Caudate nucleus (tissue), 63 donors: ENCODE measurements at places on chromosomes 3 and 15.

DNA sequence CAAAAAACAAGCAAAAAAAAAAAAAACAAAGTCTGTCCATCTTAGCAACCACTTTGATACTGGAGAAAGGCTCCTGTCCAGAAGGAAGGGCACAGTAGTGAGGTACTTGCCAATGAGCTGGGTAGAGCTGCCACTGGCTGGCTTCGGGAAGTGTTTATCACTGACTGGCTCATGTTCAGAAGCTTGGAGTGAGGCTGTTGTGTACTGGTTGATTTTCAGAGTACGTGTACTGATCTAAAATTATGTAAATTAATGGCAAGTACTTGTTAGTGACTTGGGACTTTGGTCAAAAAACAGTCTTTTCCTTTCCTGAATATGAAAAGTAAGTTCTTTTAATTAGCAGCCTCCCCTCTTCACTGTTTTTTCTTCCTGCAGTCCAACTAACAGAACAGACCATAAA lies 979 bp upstream of the ZNF621 start:
- no peak for DNase-seq

DNA sequence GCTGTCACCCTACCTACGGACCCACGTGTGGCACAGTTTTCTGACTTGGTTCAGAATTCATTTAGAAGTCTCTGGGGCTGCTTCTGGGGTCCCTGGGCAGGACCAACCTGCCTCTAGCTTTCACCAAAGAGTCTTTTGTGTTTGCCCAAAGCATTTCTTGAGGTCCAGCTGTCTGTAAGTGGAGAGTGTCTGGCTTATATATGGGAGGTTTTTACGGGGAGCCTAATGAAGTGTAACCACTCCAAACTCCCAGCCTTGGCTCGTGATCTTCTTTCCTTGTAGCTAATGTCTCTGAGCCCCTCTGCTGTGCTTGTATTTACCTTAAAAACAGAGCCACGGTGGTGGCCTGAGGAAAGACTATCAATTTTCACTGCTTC lies 109.0 kb upstream of the CTDSPL start:
- no peak for DNase-seq

DNA sequence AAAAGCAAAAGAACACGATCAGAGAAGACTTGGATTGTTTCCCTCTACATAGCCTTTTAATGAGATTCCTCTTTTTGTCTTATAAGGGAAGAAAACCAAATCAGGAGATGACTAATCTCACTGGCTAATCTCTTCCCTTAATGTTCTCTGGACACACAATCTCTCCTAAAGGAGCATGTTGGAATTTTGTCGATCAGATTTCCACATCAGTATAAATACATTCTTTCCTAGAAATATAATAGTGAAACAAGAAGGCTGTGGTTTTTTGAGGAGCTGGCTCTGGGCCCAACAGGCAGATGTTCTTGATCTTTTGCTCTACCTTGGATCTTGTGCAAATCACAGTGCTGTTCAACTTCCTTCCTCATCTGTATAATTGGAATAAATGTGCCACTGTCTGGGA lies 94.0 kb downstream of the GTPBP8 start:
- no peak for DNase-seq

GRCh38 chr3:127011270-127011992 lies 28.5 kb downstream of the PLXNA1 start:
- DNase-seq = no peak

GRCh38 chr3:55624238-55624637 lies 137.1 kb upstream of the WNT5A start:
- no peak for DNase-seq

- no peak for DNase-seq
Measured at GRCh38 chr3:119808843-119809242, 26.9 kb downstream of the NR1I2 start.

DNA sequence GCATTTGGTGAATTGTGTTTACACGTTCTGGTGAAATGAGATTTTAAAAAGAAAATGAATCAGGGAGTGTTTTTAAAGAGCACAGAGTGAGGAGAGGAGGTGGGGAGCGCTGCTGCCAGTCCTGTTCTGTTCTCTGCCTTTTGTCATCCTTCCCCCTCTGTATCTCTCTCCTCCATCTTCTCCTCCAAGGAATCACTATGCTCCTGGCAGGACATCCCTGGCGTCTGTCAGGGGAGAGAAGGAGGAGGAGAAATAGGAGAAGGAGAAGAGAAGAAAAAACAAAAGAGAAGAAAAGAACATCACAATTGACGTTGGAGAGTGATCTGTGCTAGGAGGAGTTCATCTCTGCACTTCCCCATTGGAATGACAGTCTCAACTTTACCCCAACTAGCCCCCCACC lies 627.6 kb upstream of the TBL1XR1 start:
- no peak for DNase-seq

GRCh38 chr15:86879250-86880229 lies 799.9 kb downstream of the AGBL1 start:
- DNase-seq = no peak

DNA sequence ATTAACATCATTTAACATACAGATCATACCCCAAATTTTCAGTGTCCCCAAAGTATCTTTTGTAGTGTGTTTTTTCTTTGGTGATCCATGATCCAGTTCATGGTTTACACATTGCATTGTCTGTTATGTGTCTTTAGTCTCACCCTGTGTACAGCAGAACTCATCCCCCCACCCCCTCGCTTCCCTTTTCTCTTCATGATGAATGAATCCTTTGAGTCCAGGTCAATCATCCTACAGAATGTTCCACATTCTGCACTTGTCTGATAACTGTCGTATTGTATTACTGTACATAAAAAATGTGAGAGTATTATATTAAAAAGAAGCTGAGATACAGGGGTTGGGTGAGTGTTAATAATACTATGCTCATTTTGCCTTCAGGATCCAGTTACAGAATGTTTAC lies 14.6 kb upstream of the NIT2 start:
- DNase-seq = no peak

GRCh38 chr15:81285461-81285860 lies 38.5 kb downstream of the STARD5 start:
- no peak for DNase-seq

GRCh38 chr3:15110206-15110605 lies 11.3 kb upstream of the RBSN start:
- DNase-seq = no peak

GRCh38 chr3:150218236-150218635 lies 189.9 kb upstream of the TSC22D2 start:
- DNase-seq = no peak

- DNase-seq = no peak
Measured at GRCh38 chr3:42556089-42556632, 25.6 kb downstream of the SEC22C start.

DNA sequence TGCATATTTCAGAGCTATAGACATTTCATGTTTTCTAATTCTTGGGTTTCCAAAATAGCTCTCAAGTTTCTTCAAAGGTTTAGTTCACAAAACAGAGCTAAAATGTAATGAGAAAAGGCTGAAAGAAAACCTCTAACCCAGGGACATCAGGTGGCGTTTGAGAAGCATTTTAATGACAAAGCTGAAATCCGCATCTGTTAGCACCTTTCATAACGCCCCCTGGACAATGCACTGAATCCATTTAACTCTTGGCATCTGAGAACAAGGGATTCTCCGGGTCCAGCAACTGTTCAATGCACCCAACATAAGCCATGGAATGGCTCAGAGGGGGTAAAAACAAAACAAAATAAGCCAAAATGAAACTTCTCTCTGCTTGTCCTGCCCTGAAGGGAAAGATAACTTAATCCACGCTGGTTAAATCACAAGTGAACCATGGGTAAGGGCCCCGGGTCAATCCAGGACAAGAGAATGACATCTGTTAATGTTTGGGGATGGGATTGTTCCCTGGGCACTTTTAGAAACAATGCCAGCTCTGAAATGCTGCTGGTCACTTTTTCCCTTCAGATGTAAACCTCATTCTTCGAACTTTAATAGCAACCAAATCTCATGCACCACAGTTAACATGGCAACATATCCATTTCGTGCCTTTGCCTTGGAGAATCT lies 466.2 kb upstream of the ADAMTS9 start:
- no peak for DNase-seq

DNA sequence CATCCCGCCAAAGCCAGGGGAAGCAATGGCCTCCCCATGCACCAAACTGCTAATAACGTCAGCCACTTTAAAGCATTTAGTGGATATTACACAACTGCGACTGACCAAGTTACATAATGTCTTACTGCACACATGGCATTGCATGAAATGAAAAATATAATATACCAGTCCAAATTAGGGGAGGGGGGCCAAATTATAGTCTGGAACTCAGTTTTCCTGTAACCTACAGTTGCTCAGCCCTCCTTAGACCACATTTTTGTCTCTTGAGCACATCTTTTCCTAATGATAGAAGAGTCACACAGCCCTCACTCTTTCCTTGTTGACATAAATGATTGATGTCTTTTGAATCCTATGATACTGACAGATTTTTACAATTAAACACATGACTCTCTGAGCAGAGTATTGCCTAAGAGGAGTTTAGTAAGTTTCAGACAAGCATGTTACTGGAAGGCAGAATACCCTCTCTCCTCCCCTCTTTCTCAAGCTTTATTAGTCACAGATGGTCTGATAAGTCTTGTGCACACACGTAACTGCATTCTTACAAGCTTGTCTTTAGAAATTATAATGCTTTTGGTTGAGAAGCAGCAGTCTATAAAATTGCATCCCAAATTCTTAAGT lies 1.1 kb upstream of the PLD1 start:
- DNase-seq = no peak

- no peak for DNase-seq
Measured at GRCh38 chr3:15325228-15325627, 7.2 kb downstream of the SH3BP5 start.

- no peak for DNase-seq
Measured at GRCh38 chr3:158846803-158847451, 45.1 kb downstream of the MFSD1 start.

DNA sequence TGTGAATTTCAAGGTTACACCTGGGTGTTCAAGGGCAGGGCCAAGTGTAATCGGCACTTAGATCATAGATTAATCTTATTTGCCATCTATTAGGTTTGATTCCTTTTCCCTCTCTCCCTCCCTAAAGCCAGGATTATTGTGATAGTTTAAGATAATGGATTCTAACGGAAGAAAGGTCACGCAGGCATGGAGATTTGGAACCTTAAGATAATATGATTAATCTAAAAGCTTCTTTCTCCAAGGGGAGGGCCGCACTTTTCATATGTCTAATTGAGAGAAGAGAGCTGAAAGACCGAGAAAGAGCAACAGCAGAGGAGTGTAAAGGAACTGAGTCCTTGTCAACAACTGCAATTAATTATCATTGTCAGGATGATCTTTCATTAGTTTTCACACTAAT lies 858.8 kb upstream of the NR2F2 start:
- DNase-seq = no peak

GRCh38 chr3:32180141-32180784 lies 58.2 kb upstream of the CMTM8 start:
- DNase-seq = no peak

DNA sequence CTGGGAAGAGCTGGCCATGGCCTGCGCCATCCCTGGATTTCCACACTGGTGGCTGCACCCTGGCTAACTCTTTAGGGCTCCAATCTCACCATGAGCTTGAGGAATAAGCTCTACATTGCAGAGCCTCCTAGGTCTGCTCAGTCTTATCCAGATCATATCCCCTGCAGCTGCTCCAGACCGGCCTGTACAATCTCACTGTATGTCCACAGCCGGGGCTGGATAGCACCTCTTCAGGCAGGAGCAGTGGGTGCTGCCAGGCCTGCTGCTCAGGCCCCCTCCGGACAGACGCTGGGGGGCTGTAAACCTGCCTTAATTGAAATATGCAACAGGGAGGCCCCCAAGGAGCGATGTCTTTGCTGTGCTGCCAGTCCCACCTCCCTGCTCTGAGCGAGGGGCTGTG lies 15.6 kb downstream of the INSYN1 start:
- no peak for DNase-seq

GRCh38 chr3:16516695-16517481 lies 3.4 kb upstream of the RFTN1 start:
- no peak for DNase-seq

DNA sequence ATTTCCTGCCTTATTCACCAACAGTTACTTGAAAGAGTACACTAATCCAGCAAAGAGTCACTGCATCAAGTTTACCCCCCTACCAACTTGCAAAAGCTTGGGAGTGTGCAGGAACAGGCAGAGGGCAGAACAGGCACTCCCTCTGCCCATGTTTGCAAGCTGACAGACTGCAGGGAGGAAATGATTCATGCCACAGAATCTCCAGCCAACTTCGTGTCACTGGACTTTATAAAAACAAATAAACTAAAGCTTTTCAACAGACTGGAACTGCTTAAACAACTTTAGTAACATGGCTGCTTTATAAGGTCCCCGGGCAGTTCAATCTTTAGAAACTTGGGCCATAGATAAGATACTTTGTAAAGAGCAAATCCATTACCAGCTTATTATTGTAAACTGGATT lies 129.5 kb downstream of the THRB start:
- DNase-seq = no peak

- no peak for DNase-seq
Measured at GRCh38 chr15:28887339-28888174, 1.8 kb downstream of the APBA2 start.

DNA sequence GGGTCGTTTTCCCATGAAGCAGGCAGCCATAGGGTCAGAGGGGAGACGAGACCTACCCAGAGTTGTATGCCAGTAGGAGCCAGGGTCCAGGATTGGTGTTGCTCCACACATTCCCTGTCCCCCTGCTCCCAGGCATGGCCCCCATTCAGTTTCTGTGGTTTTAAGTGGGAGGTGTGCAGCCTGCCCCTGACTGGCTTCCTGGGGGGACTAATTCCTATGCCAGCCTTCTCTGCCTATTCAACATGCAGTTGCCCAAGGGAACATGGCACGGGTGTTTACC lies 126.3 kb downstream of the EEFSEC start:
- no peak for DNase-seq

GRCh38 chr3:25856902-25857518 lies 67.1 kb downstream of the OXSM start:
- no peak for DNase-seq

DNA sequence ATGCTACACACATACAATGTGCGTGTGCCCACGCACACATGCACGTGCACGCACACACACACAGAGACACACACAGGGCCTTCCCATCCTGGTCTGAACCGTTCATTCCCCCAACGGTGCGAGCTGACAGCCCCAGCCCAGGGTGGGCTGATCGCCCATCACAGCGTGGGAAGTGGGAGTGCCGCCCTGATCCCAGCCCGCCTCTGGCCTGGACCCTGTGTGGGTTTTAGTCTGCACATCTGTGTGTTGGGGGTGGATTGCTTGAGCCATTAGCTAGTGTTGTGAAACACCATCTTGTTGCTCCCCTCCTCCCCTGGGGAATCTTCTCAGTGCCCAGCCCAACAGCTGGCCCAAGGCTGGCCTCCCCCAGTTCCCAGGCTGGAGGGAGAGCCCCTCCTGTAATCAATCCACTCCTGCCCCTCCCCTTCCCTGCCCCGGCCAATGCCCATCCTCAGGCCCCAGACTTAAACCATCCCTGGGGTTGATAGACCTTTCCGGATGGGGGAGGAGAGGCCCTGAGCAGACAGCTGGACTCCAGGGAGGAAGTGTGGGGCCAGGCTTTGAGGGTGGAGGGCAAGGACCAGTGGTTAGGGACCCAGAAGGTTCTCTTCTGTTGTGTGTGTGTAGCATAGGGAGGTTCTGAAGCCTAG lies 8.3 kb downstream of the SEMA3G start:
- no peak for DNase-seq

GRCh38 chr15:26525096-26525495 lies 247.8 kb downstream of the GABRB3 start:
- DNase-seq = no peak

- DNase-seq = no peak
Measured at GRCh38 chr3:100257586-100257985, 3.2 kb upstream of the TBC1D23 start.

GRCh38 chr15:98873441-98874218 lies 134.0 kb downstream of the PGPEP1L start:
- DNase-seq = no peak

- DNase-seq = no peak
Measured at GRCh38 chr3:191412759-191413158, 48.2 kb upstream of the PYDC2 start.

- no peak for DNase-seq
Measured at GRCh38 chr3:13077431-13078162, 4.4 kb upstream of the IQSEC1 start.
